Frontal cortex (tissue), 4 donors: ENCODE measurements at places on chromosomes 3 and 15. TPM values are rescaled to one million over a fixed set of nuclear protein-coding genes. Genes with fewer than 3 reads are reported as not detected.
A peak's percentile ranks its signal among the peaks of the same experiment; 100 is the strongest.

The DISP2 gene
- 5.3 TPM for total RNA-seq

The SI gene
- total RNA-seq, result not detected

The NAA50 gene
- 60.7 TPM for total RNA-seq

The MCF2L2 gene
- total RNA-seq, result 42.0 TPM

The GOLGA8Q gene
- total RNA-seq, result not detected

The SPESP1 gene
- 4.5 TPM for total RNA-seq

The CAMKV gene
- total RNA-seq, result 180 TPM

DNA sequence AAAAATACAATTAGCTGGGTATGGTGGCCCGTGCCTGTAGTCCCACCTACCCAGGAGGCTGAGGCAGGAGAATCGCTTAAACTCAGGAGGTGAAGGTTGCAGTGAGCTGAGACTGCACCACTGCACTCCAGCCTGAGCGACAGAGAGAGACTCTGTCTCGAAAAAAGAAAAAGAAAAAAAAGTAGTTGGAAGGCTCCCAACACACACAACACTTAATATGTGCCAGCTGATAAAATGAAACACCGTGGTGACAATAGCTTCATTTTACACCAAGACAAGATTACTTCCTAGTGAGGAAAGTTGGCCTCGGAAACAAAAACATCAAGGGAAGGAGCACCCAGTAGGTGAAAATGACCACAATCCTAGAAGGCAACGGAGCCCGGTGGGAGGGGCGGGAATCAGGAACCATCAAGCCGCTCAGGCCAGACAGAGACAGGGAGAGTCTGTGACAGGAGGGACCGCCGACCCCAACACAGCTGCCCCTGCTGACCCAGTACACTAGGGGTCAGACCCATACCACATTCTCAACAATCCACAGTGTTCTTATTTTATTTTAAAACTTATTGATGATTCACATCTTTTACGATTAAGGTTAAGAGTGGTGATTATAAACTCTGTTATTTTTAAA is 54.5 kb upstream of the OCA2 start:
- no peak for DNase-seq

- DNase-seq, result no peak
Observed at GRCh38 chr3:142216321-142216720, 9.1 kb downstream of the GK5 start.

- no peak for DNase-seq
Observed at GRCh38 chr15:63020759-63021430, 21.7 kb upstream of the TPM1 start.

- DNase-seq, result no peak
Observed at GRCh38 chr3:42275217-42275616, 9.2 kb upstream of the CCK start.

DNA sequence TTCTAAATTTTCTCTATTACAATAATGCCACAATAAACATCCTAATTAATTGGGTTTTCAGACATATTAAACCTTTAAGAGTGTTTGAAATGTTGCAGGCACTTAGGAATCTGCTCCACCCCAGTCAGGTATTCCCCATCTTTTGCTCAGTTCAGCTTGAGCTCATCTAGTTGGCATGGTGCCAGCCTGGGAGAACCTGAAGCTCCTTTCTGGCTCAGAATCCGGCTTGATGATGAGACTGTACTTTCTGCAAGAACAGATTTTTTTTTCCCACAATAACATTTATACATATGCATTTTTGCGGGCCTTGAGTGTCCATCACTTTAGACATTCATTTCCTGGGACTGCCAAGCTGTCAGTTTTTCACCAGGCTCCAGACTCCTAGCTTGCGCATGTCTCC is 7.7 kb upstream of the OXSR1 start:
- DNase-seq, result no peak

GRCh38 chr3:18835021-18835420 is 313.3 kb upstream of the KCNH8 start:
- DNase-seq, result no peak

GRCh38 chr3:29646043-29646442 is 365.2 kb downstream of the RBMS3 start:
- DNase-seq, result no peak

GRCh38 chr3:37229291-37229690 is 54.9 kb upstream of the LRRFIP2 start:
- DNase-seq, result no peak

- DNase-seq, result no peak
Observed at GRCh38 chr3:51986010-51986947, 2.9 kb downstream of the ACY1 start.

DNA sequence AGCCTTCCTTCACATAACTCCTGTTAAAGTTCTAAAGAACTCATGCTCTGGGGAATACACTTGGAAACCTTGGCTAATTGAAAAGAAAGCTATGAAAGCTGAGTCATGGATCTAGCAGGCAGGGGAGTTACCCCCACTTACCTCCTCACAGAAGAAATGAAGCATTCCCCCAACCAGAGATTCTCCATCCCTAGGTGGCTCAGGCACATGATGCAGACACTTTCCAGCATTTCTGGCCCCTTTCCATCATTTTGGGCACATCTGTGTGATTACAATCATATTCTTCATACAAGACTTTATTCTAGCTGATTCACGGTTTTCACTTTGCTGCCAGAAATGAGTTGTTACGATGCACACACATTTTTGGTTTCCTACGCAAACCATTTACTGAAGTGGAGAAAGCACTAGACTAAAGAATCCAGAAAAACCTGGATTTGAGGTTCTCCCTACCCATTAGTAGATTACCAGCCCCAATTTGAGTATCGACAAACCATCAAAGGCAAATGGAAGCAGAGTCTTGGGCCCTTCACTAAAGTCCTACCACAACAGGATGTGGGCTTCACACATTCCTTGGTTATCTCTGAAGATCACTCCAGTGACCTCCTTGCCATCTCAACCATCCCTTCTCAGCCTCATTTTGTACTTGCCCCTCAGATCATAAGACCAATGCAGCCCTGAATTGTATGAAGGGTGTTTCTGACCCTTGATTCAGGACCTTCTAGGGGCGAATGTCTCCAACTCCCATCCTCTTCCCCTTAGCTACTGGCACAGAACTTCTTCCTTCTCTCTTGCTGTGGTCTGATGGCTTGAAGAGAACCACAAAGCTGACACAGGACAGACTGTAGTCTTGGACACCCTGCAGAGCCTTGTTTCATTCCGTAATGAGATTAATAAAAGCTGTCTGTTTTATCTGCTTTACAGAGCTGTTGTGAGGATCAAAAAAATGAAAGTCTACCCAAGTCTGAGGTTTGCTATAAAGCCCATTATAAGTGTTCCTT is 42.5 kb upstream of the SNRK start:
- no peak for DNase-seq

DNA sequence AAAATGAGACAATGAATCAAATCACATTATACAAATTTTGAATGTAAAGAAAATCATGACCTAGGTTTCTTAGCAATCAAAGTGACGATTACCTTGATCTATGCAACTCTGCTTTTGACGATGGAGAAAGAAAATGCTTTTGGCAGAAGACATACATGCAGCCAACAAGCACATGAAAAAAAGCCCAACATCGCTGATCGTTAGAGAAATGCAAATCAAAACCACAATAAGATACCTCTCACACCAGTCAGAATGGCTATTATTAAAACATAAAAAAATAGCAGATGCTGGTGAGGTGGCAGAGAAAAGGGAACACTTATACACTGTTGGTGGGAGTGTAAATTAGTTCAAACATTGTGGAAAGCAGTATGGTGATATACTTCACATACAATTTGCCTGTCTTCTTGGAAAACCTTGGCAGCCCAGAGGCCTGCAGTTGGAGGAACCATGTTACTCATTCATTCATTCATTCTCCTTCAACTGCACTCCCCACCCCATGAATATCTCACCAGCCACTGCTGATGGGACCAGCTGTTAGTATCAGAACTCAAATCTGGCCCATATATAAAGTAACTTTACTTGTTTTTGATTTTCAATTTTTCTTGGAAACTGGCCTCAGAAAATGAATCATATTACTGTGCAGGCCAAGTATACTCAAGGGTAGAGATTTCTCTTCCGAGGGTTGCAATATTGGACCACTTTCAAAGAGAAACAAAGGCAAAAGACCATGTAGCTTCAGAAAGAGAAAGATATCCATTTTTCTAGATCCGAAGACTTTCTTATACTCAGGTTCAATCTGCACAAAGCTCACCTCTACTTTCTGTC is 358.6 kb upstream of the ARHGEF26 start:
- no peak for DNase-seq

- no peak for DNase-seq
Observed at GRCh38 chr3:8548502-8549275, 47.1 kb downstream of the LMCD1 start.

GRCh38 chr3:59311231-59311630 is 261.4 kb upstream of the CFAP20DC start:
- DNase-seq, result no peak

GRCh38 chr15:100341750-100342560 is at the start of gene ADAMTS17:
Gene ADAMTS17 (minus strand): TSS chr15:100341975. CDS start chr15:100341899, 76 bp downstream.
- peak; percentile 96 for DNase-seq

- DNase-seq, result no peak
Observed at GRCh38 chr15:72141171-72142084, 23.2 kb downstream of the SENP8 start.

GRCh38 chr15:97874139-97874538 is 86.4 kb upstream of the ARRDC4 start:
- DNase-seq, result no peak

- DNase-seq, result no peak
Observed at GRCh38 chr3:155676252-155676981, 68.5 kb downstream of the PLCH1 start.

GRCh38 chr3:62688050-62688449 is 187.2 kb downstream of the CADPS start:
- no peak for DNase-seq

DNA sequence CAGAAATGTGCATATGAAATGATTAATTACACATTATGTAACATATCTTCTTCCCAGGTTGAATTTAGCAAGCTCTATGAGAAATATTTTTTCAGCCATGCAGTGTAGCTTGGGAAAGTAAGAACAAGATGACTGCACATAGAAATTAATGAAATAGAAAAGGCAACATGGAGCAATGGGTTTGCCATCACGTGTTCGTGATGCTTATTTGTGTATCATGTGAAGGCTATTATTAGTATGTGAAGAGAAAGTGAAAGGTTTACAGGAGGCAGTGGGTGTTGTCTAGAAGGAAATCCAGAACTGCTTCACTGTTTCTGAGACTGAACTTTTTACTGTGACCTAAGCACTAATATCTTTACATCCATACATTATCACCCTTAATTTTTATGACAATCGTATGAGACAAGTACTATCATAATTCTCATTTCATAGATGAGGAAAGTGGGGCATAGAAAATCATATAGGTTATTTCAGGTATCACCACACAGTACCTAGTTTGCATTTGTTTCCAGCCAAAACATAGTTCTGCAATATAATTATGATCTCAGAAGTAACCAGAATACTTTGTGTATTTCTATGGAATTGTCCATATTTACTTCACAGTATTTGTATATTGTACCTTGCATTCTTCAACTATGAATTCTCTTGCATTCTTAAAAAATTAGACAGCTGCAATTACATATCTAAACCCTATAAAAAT is 14.9 kb downstream of the SERPINI1 start:
- no peak for DNase-seq

DNA sequence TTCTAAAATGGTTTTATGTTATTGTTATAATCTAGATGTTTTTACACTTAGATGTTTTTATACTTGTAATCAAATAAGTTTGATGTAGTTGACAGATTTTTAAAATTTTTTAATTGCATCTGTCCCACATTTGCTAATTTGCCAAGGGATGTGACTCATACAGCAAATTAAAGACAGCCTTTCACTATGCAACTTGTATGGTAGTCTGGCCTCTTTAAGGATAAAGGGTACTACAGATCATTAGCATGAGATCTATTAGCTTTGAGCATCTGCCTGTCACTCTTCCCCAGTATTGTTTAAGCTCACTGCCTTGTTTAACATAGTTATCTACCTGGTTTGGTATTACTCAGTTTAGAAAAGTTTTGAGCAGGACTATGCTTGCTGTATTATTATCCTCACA is 83.0 kb downstream of the NPTN start:
- no peak for DNase-seq

GRCh38 chr3:42831321-42831713 is 22.1 kb downstream of the ACKR2 start:
- no peak for DNase-seq

DNA sequence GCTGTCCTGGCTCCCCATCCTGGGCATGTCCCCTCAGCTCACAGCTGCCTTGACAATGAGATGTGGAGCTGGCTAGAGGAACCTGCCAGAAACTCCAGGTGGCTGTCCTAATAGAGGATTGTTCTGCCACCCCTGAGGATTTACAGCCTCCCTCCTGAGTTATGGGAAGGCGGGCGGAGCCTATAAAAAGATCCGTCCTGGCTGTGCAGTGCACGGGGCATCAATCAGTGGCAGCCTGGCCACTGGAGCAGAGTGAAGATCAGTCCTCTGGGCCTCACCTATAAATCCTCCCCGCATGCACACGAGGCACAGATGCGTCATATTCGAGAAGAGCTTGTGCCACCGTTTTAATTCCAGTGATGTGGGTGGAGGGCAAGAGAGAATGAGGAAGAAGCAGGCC is 90.0 kb downstream of the MEGF11 start:
- no peak for DNase-seq

DNA sequence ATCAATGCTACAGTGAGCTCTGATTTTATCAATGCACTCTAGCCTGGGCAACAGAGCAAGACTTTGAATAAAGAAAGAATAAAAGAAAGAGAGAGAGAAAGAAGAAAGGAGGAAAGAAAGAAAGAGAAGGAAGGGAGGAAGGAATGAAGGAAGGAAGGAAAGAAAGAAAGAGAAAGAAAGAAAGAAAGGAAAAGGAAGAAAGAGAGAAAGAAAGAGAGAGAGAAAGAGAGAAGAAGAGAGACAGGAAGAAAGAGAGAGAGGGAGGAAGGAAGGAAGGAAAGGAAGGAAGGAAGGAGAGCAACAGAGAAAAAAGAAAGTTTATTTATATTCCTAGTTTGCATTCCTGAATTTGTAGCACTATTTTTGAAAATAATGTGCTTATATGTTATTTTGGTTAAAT is 52.3 kb upstream of the ITGA11 start:
- DNase-seq, result no peak

DNA sequence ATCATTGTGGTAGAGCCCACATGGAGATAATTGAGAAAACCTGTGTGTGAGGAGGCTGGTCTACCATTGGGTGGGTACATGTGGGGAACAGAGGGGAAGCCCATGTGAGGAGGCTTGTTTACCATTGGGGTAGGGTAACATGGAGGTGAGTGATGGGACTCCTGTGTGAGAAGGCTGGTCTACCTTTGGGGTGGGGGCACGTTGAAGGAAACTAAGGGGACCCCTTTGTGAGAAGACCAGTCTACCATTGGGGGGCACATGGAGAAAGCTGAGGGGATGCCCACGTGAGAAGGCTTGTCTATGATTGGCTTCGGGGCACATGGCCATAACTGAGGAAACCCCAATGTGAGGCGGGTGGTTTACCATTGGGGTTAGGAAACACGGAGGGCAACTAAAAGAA is 158.5 kb downstream of the FBLN2 start:
- no peak for DNase-seq

DNA sequence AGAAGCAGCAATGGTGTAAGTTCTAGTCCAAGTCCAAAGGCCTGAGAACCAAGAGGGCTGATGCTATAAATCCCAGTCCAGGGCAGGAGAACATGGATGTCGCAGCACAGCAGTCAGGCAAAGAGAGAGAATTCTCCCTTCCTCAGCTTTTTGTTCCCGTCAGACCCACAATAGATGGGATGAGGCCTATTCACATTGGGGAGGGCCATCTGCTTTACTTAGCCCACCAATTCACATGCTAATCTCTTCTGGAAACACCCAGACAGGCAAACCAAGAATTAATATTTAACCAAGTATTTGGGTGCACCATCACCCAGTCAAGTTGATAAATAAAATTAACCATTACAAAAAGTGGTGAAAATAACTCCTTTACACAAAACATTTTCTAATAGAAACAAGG is 511.7 kb upstream of the UBE2E2 start:
- DNase-seq, result no peak

GRCh38 chr15:44194323-44195150 is 534 bp downstream of the FRMD5 start:
- peak; percentile 32 for DNase-seq
